ENCODE measurements at places on chromosomes 2 and 18.

GRCh38 chr18:50099725-50100407 is 95.1 kb downstream of the MYO5B start:
- no peak for DNase-seq

- DNase-seq: no peak
Observed at GRCh38 chr2:1552611-1553010, 139.3 kb downstream of the TPO start.

DNA sequence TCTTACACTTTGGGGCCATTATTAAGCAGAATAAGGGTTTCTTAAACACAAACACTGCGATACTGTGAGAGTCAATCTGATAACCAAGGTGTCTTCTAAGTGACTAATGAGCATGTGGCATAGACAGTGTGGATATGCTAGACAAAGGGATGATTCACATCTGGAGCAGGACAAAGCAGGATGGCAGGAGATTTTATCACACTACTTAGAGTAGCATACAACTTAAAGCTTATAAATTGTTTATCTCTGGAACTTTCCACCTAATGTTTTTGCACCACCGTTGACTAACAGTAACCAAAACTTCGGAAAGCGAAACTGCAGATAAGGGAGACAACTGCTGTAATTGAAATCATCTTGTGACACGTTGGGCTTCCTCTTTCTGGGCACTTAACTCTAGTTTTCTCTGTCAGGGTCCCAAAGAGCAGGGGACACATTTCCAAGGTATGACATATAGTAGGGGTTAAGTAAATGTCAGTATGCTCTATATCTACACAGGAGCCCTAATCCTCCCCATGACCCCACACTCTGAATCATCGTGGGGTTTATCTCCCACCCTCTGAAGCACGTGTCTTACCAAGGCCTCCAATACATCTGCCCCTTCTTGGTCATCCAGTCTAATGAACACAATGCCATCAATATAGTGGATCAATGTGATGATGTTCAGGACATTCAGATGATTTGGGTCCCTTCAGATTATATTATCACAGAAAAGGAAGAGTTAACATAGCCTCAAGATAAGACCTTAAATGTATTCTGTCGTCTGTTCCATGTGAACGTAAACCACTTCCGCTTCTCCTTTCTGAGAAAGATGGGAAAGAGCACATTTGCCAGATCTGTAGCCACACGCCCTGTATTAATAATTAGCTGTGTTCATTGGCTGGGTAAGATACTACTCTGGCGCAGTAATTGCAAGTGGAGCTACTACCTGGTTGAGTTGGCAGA is 78.7 kb downstream of the FTCDNL1 start:
- DNase-seq: no peak

DNA sequence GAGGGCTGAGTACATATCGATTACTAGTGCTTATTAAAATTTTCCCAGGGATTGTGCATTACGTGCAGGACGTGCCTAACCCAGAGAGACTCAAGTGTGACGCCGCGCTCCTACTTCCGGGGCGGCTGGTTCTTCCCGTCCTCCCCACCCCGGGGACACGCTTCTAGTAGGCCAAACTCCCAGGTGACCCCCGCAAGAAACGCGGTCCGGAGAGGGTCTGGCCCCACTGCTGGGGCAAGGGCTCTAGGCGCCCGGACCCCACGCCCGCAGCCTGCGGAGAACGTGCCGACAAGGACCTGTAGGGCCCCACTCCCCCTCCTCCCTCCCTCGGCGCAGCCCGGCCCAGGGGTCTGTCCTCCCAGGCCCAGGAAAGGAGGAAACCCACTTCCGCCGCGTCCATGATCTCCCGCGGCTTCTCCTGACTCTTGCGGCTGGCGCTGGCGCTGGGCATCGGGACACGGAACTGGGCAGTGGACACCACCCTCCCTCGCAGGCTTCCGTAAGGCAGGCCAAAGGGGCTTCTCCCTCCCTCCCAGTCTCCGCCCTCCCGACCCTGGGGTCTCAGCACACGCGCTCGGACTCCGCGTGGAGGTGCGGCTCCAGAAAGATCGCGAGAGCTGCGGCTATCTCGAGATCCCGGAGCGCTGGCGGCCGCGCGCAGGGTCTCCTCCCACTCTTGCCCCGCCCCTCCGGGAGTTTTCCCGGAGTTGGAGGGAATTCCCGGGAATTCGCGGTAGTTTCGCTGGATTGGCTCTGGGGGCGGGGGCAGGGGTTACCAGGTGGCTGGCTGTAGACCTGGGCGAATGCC is at the start of gene DARS1:
DARS1 (minus strand) TSS at position 609 of the 808 bp plus-strand sequence; CDS start at position 451, 158 bp downstream.
- DNase-seq: no peak

DNA sequence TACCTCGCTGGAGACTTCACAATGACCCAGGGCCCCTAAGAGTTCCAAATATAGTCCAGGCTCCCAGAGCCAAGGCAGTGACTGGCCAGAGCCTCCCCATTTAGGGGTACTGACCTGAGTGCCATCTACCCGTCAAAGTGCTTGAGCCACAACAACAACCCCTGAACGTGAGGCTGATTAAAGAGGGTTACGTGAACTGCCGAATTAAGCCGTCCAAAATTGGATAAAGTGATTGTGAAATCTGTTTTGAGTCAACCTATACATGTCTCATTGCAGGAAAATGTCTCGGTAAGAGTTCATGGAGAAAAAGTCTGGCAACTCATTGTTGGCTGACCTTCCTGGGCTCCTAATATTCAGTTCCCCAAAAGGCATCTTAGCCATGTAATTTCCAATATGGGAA is 116.3 kb downstream of the TTC32 start:
- no peak for DNase-seq

GRCh38 chr18:38318416-38318815 is 752.8 kb upstream of the CELF4 start:
- no peak for DNase-seq

DNA sequence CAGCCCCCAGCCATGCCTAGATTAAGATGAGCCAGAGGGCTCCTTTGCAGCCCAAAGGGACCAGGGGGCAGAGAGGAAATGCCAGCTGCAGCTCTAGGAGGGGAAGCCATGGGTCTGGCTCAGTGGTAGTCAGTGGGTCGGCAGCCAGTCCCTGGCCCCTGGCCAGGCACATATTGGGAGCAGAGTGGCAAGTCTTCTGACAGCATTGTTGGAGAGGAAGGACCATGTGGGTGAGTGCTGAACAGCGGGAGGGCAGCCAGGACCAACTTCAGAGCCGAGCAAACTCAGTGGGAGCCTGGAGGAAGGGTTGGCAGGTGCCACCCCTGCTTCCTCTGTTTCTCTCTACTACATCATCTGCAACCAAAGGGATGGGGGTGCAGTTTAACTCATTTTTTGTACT is 140.5 kb upstream of the PELI1 start:
- DNase-seq: no peak

GRCh38 chr2:2244508-2244907 is 86.6 kb downstream of the MYT1L start:
- DNase-seq: no peak

- no peak for DNase-seq
Observed at GRCh38 chr2:98732430-98733051, 1.6 kb upstream of the MGAT4A start.

GRCh38 chr18:47838396-47838795 is 92.1 kb downstream of the SMAD2 start:
- no peak for DNase-seq

DNA sequence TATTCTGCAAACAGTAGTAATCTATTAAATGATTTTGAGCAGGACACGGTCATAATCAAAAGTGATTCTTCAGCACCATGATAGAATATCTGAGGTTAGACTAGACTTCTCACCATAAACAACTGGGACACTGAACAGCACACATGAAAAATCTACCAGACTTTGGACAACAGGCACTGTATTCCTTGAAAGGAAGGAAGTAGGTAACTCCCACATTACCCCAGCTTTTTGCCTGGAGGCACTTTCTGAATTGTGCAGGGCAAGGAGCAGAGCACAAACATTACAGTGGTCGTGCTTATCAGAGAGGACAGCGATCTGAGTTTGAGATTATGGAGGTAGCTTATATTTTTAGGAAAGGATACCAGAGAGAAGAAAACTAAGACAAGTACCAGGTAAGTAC is 25.3 kb upstream of the IL1RL1 start:
- no peak for DNase-seq

DNA sequence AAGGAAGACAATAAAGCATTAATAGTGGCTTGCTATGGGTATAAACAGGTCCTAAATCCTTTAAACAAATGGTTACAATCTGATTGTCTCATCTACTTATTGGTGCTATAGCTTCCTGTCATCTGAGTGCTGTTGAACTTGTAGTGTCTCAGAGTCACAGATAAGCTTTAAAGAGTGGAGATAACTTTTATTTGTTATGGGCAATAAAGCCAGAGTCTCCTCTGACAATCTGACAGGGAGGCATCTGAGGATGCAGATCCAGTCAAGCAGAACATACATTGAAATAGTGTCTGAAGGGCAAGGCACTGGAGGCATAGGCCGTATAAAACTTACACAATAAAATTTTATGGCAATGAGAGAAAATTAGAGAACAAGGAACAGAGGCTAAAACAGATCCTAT is 1132.4 kb upstream of the CDH2 start:
- DNase-seq: no peak

DNA sequence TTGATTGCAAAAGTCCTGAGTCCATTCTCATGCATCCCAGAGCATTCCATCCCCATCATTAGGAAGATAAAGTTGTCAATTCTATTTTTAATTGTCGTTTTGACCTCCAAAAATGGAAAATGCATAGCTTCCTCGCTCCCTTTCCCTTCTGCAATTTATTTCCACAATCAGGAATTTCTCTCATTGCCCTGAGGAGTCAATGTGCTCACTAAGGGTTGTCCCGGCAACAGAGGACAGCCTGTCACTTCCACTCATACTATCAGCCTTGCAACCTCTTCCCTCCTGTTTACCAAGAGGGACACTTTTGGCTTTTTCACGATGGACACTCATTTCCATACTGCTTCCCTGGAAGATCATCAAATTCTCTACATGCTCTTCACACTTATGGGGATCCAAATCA is 164.8 kb downstream of the MYO5B start:
- no peak for DNase-seq

GRCh38 chr2:117776888-117777287 is 37.6 kb upstream of the DDX18 start:
- DNase-seq: no peak

GRCh38 chr2:159084384-159085370 is 116.2 kb downstream of the TANC1 start:
- DNase-seq: no peak

GRCh38 chr2:209773377-209773776 is 1.7 kb downstream of the UNC80 start:
- no peak for DNase-seq

Data from SIG-M5 (cell line).